ENCODE measurements at places on chromosomes 6 and 20.

- no peak for DNase-seq
These were observed 38.8 kb downstream of the LYRM2 start for GRCh38 chr6:89599727-89600126.

DNA sequence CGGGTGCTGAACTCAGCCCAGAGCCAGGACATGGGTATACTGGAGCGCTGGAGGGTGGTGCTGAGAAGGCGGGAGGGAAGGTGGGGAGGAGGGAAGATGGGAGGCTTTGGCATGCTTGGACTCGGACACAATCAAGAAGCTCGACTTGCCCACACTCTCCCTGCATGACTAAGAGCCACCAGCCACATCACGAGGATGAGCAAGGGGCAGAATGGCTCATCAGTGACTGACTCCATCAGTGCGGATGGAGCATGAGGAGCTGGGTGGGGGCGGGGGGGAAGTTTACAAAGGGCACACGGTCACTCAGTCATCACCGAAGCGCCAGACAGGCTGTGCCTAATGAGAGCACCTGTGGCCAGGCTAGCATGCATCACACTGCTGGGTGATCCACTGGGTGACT is 222.8 kb downstream of the KIF16B start:
- DNase-seq: peak; percentile 41

DNA sequence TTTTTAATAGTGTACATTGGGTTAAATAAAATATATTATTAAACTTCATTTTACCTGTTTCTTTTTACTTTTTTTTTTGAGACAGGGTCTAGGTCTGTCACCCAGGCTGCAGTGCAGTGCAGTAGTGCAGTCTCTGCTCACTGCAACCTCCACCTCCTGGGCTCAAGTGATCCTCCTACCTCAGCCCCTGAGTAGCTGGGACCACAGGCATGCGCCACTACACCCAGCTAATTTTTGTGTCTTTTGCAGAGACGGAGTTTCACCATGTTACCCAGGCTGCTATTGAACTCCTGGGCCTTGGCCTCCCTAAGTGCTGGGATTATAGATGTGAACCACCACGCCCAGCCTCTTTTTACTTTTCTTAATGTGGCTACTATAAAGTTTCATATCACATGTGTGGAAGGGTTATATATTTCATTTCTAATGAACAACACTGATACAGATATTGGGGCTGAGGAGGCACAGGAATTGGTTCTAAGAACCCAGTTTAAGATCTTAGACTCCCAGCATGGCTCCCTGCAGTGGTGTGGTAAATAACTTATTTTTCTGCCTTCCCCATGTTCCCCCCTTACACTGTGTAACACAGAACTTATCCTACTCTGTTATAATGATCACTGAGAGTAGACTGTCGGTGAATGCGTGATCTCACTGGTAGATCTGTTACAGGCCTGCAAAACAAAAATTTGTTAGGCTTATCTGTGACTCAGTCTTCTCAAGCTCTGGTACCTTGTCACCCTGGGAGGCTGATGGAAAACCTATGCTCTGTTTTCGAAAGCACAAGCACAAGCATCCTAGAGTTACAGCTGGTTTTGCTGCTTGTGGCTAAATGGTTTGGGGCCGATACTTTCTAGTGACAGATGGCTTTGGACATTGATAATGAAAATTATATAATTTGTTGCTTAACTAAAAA is 5.8 kb upstream of the ATXN1 start:
- no peak for DNase-seq

- no peak for DNase-seq
These were observed 182.7 kb downstream of the ADAT2 start for GRCh38 chr6:143267760-143268159.

DNA sequence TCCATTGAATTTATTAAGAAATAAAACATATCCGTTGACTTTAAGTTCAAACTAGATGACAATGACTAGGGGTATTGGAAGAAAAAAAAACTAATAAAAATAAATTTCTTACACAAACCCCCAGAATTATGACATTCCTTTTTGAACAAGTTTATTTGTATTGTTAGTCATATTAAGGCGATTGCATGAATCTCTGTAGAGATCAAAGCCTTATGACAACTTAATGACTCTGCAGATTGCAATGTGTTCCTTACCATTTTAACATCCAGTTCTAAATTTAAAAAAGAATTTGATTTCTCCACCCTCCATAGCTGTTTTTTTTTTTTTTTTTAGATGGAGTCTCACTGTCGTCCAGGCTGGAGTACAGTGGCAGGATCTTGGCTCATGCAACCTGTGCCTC is 189.8 kb upstream of the CEP162 start:
- peak; percentile 63 for DNase-seq

GRCh38 chr6:24378473-24379097 is 20.7 kb upstream of the DCDC2 start:
- no peak for DNase-seq

DNA sequence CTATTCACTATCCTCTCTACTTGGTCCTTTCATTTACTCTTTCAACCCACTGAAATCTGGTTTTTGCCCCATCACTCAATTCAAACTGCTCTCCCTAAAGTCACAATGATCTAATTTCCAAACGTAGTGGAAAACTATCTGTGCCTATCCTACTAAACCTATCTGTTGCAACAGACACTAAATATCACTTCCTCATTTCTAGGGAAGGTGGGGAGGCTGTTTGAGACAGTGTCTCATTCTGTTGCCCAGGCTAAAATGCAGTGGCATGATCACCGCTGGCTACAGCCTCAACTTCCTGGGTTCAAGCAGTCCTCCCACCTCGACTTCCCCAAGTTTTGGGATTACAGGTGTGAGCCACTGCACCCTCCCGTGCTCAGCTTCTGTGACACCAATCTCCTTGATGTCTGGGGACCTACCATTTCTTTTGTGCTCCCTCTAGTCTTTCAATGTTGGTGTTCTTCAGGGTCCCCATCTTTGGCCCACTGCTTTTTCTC is 8.8 kb downstream of the RANBP9 start:
- DNase-seq: no peak

- DNase-seq: no peak
These were observed 3.9 kb upstream of the KIAA0408 start for GRCh38 chr6:127463056-127463455.

DNA sequence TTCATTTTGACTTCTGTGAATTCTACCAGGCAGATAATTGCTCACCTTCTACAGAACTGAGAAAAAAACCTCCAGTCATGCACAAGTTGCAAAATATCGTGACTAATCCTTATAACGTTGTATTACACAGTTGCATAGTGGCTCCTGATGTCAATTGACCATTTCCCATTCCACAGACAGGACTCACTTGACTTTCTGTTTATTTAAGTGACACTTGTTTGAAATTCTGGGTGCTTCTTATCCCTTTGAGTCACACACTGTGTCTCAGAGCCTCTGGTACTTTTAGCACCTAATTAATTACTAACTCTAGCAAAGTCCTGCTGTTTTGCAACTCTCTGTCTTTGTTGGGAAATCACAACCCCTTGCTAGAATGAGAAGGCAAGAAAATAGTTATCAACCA is 16.2 kb upstream of the RSPO3 start:
- peak; percentile 92 for DNase-seq

DNA sequence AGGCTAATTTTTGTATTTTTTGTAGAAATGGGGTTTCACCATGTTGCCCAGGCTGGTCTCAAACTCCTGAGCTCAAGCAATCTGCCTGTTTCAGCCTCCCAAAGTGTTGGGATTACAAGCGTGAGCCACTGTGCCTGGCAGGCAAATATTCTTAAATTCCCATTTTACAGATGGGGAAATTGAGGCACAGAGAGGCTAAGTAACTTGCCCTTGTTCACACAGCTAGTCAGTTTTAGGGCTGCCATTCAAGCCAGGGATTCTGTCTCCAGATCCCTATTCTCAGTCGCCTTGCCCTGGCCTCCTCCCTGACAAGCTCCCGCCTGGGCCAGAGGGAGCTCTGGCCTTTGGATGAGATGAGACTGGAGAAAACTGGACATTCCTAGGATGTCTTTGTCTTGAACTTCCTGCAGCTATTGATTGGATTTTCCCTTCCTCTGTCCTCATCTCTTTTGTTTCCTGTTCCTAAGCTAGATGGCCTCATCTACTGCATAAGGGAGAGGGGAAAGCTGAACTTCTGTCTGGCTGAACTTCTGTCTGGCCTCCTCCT is 90.5 kb downstream of the NDUFAF5 start:
- DNase-seq: no peak
